ENCODE measurements at places on chromosomes 3 and 15. TPM values are rescaled to one million over a fixed set of nuclear protein-coding genes. Genes with fewer than 3 reads are reported as not detected.

MYL3 gene
- 12,544 TPM for polyA plus RNA-seq

DVL3 gene
- 59.8 TPM for polyA plus RNA-seq

SLC28A2 gene
- polyA plus RNA-seq = not detected

COL7A1 gene
- 4.8 TPM for polyA plus RNA-seq

CHRNA5 gene
- 1.0 TPM for polyA plus RNA-seq

Measured in heart left ventricle (tissue), 16 donors.